ENCODE measurements at places on chromosomes 13 and 19. TPM values are rescaled to one million over a fixed set of nuclear protein-coding genes. Genes with fewer than 3 reads are reported as not detected.

MAP2K7 gene
- total RNA-seq: 29.1 TPM

ATP8A2 gene
- total RNA-seq: 0.29 TPM

IL12RB1 gene
- 23.3 TPM for total RNA-seq

MTRF1 gene
- total RNA-seq: 21.5 TPM

LACC1 gene
- total RNA-seq: 4.5 TPM

KCNN4 gene
- 120 TPM for total RNA-seq

ATP4A gene
- total RNA-seq: not detected

Measured in activated CD4-positive, alpha-beta memory T cell treated with anti-CD3 and anti-CD28 coated beads for 36 hours (primary cell).